Mammary microvascular endothelial cell (primary cell): ENCODE measurements at places on chromosomes 2 and 18. TPM values are rescaled to one million over a fixed set of nuclear protein-coding genes. Genes with fewer than 3 reads are reported as not detected.

The FOXD4L1 gene
- total RNA-seq = 0.07 TPM in 1 of 2 replicates, not detected in the other

The LINC00305 gene
- not detected in 2 replicates for total RNA-seq

The MGAT5 gene
- 37.0 and 43.4 TPM in 2 replicates for total RNA-seq

The ST8SIA3 gene
- total RNA-seq = not detected in 2 replicates

The TUBB8B gene
- total RNA-seq = not detected in 2 replicates

The BOLL gene
- not detected in 2 replicates for total RNA-seq

The SGPP2 gene
- total RNA-seq = not detected in 2 replicates

The CD8A gene
- total RNA-seq = not detected in 2 replicates

The RAD51AP2 gene
- total RNA-seq = not detected in 2 replicates

The ZC3H6 gene
- total RNA-seq = 1.2 TPM in 2 replicates

The ACVR1C gene
- not detected in 2 replicates for total RNA-seq

The PTPRN gene
- not detected in 2 replicates for total RNA-seq

The PRKAG3 gene
- total RNA-seq = not detected in 2 replicates

The HOXD12 gene
- total RNA-seq = not detected in 2 replicates

The COLEC11 gene
- total RNA-seq = 0.25 TPM in 1 of 2 replicates, not detected in the other

The TMEM247 gene
- not detected in 2 replicates for total RNA-seq

The IL36G gene
- not detected in 2 replicates for total RNA-seq

The SKOR2 gene
- not detected in 2 replicates for total RNA-seq

The ALLC gene
- total RNA-seq = not detected in 2 replicates

The ACKR3 gene
- total RNA-seq = 0.93 and 2.4 TPM in 2 replicates

The C2orf72 gene
- total RNA-seq = not detected in 2 replicates
